Suppressor macrophage (primary cell): ENCODE measurements at places on chromosomes 11 and 22.
A peak's percentile ranks its signal among the peaks of the same experiment; 100 is the strongest.

DNA sequence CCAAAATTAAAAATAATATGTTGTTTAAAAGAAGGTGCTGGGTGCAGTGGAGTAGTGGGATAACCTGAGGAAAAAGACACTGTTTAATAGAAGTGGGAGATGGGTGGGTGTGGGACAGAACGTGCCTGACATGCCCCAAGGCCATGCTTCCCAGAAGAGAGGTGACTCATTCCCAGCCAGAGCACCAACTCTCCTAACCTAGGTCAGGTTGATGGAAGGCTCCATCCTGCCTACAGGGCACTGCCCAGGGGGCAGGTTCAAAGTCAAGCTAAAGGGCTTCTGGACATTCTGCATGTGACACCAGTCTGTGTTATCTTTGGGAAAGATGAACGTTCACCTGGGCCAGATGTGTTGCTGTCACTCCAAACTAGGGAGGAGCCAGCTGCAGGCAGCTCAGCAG, 453.1 kb downstream of the SOX6 start:
- DNase-seq: no peak

- no peak for DNase-seq
Measured at GRCh38 chr22:22378446-22379415, 129.8 kb downstream of the ZNF280B start.

GRCh38 chr22:25077964-25078363, 121.7 kb upstream of the CRYBB3 start:
- DNase-seq: no peak

GRCh38 chr22:40580631-40581030, 55.9 kb downstream of the MRTFA start:
- DNase-seq: no peak

DNA sequence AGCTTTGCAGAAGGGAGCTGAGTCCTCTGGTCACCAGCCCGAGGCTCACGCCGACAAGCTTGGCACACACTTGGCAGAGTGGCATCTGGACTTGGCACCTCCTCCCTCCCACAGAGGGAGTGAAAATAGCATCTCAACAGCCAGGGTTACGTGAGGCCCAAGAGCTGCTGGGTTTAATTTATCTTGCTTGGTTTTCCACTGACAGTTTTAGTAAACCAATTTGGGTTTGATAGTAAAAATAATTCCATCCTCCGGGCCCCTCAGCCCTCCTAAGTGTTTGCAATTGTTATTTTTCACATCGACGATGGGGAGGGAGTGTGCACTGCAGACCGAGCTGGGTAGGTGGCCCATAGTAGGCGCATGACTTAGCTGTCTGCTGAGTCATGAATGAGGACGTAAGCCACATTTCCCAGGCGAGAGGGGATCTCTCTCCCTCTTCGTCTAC, 107.6 kb upstream of the ASPHD2 start:
- DNase-seq: peak; percentile 8

GRCh38 chr11:68891351-68891948, 12.2 kb downstream of the MRPL21 start:
- no peak for DNase-seq

- DNase-seq: no peak
Measured at GRCh38 chr11:70495351-70496310, 97.3 kb downstream of the CTTN start.
